ENCODE measurements at places on chromosomes 12 and 14.

DNA sequence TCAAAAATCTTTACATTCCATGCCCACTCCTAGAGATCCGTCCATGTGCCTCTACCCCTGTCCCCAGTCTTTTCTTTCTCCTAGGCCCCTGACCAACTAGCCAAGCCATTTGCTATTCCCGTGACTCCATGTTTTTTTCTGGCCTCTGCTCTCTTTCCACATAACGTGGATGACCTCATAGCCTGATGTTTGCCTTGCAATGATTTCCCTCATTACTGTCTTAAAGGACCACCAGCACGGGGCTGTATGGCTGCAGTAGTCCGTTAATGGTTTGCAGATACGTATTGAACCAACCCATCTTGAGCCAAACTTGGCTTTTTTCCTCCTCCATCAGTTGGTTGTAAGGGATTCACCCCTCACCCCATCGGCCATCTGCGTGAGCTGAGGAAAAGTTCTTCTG is 226.0 kb downstream of the PCNX1 start:
- DNase-seq, result no peak

GRCh38 chr12:59414051-59414450 is 181.8 kb upstream of the SLC16A7 start:
- DNase-seq, result no peak

GRCh38 chr12:6387541-6387940 is 3.6 kb downstream of the LTBR start:
- DNase-seq, result no peak

DNA sequence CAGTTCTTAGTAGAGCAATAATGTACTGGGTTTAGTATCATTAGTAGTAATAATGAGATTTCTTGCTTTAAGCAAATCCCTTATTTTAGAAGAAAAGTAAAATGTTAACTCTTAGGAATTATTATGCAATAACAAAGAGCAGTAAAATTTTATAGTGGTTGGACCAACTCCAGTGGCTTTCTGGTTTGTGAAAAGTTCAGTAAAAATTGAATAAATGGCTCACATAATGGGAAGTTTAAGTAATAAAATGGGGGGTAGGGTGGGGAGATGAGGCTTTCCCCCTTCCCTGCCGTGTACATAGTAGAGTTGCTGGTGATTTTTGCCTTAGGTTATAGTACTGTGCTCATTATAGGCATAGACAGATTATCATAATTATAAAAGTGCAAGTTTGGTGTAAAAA is 250.5 kb upstream of the ATP2B1 start:
- no peak for DNase-seq

DNA sequence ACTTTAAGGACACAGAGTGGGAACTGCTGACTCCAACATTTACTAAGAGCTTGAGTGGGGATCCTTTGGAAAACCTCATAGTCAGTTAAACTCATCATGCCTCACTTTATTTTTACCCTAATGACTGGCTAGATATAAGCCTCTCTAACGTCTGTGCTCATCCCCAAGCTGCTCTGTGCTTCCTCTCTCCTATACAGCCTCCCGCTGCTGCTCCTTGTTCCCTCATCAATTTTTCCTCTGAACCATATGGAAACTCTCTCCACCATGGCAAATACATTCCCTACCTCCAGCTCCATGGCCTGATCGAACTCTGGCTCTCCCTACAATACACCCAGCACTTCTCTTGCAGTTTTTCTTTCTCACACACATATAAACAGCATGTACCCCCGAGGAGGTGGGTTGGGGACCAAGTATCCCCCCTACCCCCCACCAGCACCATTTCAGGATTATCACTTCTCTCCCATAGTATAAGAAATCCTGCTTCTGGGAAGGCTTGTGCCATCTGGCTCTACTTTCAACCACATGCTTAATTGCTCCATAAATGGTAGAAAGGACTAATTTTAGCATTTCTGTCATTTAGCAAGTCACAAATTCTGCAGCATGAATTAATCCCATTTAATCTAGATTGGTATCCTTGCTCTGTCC is 39.2 kb upstream of the DYRK2 start:
- DNase-seq, result no peak

DNA sequence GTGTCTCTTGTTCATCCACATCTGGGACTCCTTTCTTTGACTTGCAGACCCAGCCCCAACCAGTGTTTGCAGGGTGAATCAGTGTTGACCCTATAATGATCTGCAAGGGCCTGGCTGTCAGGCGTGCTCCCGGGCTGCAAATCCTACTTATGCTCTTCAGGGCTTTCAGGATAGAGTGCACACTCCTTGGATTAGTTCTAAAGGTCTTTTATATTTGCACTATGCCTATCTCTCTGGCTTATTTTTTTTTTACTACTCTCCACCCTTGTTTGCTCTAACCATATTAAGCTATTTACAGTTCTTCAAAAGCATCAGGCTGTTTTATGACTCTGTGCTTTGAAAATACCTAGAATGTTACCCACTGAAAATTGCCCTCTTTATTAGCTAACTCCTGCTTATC is 4.3 kb upstream of the PRICKLE1 start:
- no peak for DNase-seq

DNA sequence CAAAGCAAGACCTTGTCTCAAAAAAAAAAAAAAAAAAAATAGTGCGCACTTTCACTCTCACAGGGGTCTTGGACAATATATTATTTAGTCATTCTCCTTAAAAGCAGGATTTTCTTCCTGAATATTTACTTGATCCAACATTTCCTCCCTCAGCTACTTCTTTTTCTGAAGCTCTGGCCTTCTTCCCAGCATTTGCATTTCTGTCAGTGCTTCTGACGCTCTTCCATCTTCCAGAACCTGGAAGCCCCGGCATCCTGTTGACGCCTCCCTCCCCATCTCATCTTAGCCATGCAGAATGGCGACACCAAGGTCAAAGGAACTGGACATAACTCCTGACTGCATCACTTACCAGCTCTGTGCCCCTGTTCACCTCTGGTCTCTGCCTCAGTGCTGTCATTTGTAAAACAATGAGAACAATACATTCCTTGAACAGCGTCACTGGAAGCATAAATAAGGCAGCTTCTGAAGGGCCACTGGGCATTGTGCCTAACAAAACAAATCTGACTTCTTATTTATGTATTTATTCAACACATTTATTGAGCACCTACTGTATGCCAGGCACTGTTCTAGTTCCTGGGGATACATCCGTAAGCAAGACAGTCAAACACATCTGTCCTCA is 90.9 kb upstream of the MDM1 start:
- DNase-seq, result no peak

GRCh38 chr12:40376533-40377267 is 151.9 kb downstream of the LRRK2 start:
- DNase-seq, result no peak

- no peak for DNase-seq
Measured at GRCh38 chr12:89721291-89721987, 12.8 kb upstream of the ATP2B1 start.

All from cortex of kidney (tissue), 1 donor.